ENCODE measurements at places on chromosomes 16 and 17. TPM values are rescaled to one million over a fixed set of nuclear protein-coding genes. Genes with fewer than 3 reads are reported as not detected.
A peak's percentile ranks its signal among the peaks of the same experiment; 100 is the strongest.

- no peak for DNase-seq
Observed at GRCh38 chr16:75273054-75273925, 21.9 kb upstream of the BCAR1 start.

DNA sequence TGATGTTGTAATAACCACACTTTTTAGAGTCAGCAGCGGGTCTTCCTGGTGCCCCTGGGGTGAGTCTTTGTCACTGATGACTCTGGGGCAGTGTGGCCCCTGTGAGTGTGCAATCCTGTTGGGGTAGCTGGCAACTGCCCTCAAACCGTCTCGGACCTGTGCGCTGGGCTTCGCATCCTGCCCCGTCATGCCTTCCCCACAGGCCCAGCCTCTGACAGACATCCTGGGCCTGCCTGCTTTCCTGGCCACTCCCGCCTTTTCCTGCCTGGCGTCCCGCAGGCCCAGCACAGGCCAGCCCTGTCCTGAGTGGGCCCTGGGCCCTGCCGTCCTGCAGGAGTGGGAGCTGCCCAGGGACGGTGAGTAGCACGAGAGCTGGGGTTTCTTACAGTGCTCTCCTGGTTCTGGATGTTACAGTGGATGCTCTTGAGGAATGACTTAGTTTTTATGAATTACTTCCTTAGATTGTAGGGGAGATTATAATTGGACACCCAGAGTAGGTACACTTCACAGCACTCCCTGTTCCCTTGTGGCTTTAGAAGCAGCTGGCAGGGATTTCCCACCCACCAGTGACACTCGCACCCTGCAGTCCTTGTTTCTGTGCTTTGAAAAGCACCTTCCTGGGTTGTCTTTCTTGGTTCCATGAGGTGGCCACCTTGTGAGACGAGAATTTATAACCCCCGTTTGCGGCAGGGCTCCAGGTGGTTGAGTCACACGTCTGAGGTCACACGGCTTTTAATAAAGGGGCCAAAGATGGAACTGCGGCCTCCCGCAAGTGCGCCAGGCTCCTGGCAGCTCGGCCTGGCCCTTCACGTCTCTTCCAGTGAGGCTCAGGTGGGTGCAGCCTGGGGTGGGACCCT is 50.0 kb upstream of the CAPN15 start:
- DNase-seq = no peak

DNA sequence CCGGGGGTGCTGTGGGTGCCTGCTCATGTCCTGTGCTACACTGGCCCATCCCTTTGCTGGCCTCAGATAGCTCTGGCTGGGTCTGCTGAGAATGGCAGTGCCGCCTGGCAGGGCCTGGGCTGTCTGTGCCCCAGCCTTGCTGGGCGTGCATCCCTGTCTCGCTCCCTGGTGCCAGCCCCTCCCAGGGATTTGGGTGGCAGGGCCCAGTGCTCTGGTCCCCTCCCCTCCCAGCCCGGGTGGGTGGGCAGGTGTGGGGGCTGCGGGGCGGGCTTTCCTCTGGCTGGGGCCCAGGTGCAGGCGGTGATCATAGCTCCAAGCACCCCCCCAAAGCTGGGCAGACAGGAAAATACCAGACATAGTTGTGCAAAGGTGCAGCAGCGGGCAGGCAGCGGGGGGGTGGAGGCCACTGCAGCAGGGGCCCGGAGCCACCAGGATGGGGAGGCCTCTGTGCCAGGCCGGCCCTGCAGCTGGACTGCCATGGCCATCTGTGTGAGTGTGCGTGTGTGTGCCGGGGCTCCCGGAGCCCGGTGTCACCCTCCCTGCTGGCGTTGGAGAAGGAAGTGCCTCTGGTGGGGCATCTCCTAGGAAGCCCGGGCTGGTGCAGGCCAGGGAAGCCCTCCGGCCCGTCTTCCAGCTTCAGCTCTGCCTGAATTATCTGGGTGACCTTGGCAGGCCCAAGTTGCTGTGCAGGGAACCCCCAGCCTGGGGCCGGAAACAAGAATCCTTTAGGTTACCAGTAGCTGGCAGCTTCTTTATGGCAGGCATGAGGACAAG is 7.4 kb downstream of the GLIS2 start:
- peak; percentile 64 for DNase-seq

DNA sequence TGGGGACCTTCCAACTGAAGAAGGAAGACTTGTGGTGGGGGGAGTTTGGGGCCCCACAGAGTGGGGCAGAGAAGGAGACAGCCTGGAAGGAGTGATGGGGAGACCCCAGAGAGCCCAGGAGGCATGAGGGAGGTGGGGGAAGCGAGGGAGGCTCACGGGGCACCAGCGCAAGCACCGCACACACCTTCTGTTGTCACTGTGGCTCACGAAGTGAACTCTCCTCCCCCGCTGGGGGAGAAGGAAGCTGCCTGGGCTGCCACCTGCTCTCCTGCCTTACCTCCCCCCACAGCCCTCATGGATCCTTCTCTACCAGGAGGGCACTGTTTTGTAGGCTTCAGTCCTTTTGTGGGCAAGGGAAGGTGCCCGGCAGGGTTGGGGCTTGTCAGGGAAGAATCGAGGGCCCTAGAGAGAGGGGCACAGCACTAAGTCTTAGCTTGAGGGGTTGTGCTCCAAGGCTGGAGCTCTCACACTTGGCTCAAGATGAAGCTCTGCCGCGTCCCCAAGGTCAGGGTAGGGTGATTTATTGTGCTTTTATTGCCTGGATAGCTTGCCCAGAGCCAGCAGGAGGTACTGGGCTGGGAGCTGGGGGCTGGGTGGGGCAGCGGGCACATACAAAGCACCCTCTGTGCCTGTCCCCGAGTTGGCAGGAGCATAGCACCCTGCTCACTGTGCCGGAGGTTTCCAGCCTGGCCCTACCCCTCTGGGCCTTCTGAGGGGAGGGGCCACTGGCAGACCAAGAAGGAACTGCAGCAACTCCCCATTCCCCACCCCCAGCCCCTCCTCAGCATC is 4.6 kb upstream of the STARD3 start:
- peak; percentile 75 for DNase-seq

GRCh38 chr17:63364387-63364786 is 81.7 kb downstream of the CYB561 start:
- no peak for DNase-seq

GRCh38 chr16:85654251-85655095 is 34.3 kb downstream of the GINS2 start:
- DNase-seq = no peak

DNA sequence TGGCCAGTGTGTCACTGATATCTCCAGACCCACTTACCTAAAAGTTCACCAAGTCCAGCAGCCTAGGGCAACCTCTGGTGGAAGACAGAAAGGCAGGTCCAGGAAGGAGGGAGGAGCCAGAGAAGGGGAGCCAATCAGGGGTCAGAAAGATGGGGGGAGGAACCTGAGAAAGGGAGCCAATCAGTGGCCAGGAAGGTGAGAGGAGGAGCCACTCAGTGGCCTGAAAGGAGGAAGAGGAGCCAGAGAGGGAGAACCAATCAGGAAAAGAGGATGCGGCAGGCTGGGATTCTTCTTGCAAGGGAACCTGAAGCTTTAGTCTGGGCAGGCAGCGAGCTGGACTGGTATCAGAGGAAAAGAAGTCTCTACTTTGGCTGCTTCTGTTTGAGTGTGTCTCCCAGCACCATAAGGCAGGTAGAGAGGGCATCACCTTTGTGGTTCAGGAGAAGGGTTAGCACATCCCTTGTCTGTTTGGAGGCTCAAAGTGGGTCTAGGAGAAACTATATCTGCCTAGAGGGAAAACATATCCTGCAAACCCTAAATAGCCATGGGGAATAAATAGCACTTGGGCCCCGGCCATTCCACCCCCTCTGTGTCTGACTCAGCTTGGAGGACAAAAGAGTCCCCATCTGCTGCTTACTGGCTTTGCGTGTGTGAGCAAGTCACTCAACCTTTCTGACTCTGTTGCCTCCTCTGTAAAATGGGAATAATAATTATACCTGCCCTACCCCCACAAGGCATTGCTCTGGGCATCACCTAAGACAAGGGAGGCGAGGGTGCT is 43.4 kb upstream of the CRHR1 start:
- DNase-seq = no peak

- peak; percentile 82 for DNase-seq
Observed at GRCh38 chr17:35254107-35254773, 11.4 kb downstream of the SLFN5 start.

GRCh38 chr17:48062273-48062672 is 14.1 kb downstream of the NFE2L1 start:
- DNase-seq = no peak

DNA sequence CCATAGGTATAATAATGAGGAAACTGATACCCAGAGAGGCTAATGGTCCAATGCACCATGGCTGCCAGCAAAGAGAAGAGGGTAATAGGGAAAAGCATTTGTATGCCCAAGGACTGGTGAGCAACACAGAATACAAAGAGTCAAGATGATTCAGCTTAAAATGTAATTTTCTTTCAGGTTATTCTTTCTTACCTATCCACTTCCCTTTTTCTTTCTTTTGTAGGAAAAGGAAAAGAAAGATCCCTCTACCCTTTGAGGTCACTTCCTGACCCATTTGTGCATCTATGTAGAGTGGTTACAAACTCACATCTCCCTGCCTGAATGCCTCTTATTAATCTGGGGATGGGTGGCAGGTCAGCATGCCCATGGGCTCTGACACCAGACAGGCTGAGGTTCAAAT is 3.5 kb upstream of the PLCG2 start:
- no peak for DNase-seq

DNA sequence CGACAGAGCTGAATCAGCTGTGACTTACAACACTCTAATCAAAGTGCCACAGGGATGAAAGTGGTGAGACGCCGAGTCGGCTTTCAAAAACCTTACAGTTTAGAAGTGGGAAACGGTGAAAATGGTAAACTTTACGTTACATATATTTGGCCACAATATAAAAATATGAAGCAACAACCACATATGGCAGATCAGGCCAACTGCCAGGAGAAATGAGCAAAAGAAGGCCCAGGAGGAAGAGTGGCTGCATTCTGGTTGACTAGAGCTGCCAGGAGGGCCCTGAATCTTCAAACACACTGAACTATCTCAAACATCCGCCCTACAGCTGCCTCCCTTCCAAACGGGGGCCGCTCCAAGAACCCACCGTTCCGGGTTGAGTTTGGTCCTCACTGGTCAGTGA is 56.3 kb downstream of the MRM3 start:
- DNase-seq = no peak

DNA sequence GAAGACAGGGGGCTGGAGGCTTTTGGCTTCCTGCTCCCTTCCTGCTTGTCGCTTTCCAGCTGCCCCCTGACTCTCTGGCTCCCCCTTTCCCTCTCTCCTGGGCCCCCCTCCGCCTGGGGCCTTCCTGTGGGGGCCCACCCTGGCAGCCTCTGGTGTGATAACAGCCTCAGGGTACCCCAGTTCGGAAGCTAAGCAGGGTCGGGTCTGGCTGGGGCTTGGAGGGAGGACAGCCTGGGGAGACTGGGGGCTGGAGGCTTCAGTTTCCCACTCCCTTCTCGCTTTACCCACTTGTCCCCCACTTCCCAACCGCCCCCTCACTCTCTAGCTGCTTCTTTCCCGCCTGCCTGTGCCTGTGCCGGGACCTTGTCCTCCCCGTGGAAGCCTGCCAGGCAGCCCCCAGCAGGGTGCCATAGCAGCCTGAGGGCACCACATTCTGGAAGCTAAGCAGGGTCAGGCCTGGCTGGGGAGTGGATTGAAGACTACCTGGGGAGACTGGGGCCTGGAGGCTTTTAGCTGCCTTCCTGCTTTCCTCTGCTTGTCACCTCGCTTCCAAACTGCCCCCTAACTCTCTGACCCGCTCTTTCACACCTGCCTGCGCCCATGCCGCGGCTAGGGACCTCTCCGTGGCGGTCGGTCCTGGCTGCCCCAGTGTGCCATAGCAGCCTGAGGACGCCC is 2275.5 kb downstream of the TP53TG3F start:
- DNase-seq = no peak

GRCh38 chr16:1156983-1157638 is 4.2 kb downstream of the CACNA1H start:
- DNase-seq = no peak

DNA sequence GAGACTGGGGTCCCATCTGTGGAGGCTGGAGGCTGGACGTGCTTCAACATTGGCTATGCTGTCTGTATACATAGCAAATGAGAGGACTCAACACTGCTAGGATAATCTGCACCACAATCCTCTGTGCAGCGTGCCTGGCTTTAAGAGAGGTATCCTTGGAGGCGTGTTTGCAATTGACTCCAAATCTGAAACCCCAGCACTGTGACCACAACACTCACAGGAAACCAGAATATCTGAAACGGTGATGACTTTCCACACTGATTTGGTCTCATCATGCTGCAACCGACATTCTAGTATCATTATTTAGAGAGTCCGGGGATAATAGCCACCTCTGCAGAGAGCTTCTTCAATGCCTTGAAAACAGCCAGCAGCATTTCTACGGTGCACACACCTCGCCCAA is 35.1 kb downstream of the TLE7 start:
- no peak for DNase-seq

DNA sequence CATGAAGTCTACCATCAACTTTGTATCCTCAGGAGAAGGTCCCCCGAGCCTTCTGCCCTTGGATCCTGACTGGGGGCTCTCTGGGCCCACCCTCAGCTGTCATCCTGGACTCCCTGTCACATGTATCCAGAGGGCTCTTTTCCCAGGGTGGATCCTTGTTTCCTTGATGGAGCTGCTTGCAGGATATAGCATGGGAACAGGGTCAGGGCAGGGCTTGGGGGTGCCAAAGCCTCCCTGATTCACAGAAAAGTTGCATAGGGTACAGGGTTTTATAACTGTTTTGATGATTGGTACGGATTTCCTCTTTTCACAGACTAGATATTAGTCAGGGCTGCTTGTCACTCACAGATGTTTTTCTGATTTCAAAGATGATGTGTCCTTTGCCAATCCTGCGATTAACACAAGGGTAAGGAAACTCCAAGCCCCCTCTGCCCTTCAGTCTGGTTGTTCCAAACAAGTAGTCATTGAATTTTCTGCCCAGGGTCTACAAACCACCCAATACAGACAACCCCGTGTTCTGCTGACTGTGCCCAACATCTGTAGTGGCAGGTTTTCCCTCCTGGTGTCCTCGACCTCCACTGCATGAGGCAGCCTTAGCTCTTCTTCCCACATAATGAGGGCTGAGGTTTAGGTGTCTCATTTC is 20.6 kb upstream of the SLC35G3 start:
- no peak for DNase-seq

Gene AGRP
- not detected for total RNA-seq

Gene CD68
- 61.0 TPM for total RNA-seq

Gene EFCAB5
- 1.6 TPM for total RNA-seq

Gene EPN3
- 70.5 TPM for total RNA-seq
